ENCODE measurements at places on chromosomes 7 and 10. TPM values are rescaled to one million over a fixed set of nuclear protein-coding genes. Genes with fewer than 3 reads are reported as not detected.

DNA sequence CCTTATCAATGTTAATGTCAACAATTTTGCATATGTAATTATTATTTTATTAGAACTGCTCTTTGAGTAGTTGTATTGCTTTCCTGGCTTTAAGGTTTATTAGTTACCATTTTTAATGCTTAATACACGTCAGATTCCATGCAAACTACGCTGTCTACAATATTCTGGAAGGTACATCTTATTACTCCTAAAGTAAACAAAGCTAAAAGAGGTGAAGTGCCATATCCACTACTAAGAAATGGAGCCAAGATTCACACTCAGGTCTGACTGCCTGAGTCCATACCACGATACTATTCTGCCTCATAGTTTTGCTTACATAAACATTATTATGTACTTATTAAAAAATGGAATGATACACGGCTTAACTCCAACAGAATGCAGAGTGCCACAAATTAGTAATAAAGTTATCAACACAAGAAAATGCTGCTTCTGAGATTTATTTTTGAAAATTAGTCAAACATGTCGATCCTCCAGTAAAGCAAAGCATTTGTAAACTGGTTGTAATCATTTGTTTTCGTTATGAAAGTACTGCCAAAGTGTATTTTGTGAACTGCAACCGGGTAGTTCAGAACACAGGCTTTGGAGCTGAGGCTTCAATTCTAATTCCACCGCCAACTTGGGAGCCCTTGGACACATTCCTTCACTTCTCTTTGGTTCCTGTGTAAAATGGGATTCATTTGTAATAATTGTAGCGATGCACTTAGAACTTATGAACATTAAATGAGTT is 1.1 kb upstream of the DMTF1 start:
- DNase-seq: no peak

DNA sequence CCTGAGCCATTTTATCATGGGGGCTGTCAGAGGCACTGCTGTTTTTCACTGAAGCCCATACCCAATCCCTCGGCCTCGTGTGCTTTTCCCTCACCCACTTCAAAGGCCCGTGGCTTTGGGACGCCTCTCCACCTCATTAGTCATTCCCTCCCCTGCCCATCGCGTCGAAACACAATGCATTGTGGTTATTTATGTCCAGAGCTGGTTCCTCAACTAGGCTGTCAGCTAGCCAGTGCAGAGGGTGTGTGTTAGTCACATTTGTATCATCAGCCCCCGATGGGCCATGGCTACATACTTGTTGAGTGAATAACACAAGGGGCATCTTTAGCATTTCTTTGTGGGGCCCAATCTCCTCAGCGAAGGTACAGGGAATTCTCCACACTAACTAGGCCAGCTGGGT is 3.8 kb upstream of the CRCP start:
- no peak for DNase-seq

DNA sequence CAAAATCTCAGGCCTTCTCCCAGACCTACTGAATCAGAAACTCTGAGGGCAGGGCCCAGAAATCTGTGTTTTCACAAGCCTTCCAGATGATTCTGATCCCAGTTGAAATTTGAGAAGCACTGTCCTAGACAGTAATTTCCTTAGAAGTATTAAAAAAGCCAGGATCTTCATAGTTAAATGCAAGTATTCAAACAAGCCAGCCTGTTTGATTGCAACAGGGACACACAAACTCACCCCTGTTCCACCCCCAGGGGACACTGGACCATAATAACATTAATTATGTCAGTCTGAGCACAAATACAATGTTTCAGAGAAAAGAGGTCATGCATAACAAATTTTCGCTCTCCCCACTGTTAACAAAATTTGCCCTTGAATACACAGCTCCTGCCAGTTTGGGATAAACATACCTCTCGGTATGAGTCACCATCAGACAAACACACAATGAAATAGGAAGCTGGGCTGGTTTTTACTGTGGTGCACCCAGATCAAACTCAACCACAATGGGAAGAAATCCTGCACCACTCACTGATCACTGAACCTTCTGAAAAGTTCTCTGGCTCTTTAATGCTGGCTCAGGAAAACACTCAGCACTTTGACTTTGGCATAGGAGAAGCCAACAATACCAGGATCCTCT is 34.3 kb downstream of the ABLIM1 start:
- DNase-seq: no peak

GRCh38 chr7:68461430-68461829 is 1136.8 kb upstream of the AUTS2 start:
- no peak for DNase-seq

Gene KIF20B
- 3.5 TPM for total RNA-seq

Gene PSMG3
- 19.0 TPM for total RNA-seq

Gene ZCCHC24
- total RNA-seq: 113 TPM
